Esophagus muscularis mucosa (tissue), 4 donors: ENCODE measurements at places on chromosomes 2 and 18. TPM values are rescaled to one million over a fixed set of nuclear protein-coding genes. Genes with fewer than 3 reads are reported as not detected.

GRCh38 chr2:60980071-60980815 lies 37.3 kb upstream of the PEX13 start:
- H3K4me1 ChIP-seq: no peaks in the 10 kb centered on the region
- no peaks in the 10 kb centered on the region for H3K36me3 ChIP-seq
- no peak for DNase-seq
- no peak overlapping the region for H3K27ac ChIP-seq

- H3K27me3 ChIP-seq: no peaks in the 10 kb centered on the region
- no peaks in the 10 kb centered on the region for H3K4me1 ChIP-seq
- H3K27ac ChIP-seq: no peak overlapping the region
These were observed 67.9 kb downstream of the MYL12B start for GRCh38 chr18:3329872-3330271.

- DNase-seq: peak; percentile 66
- no peak overlapping the region for H3K4me3 ChIP-seq
- H3K4me1 ChIP-seq: no peaks in the 10 kb centered on the region
- H3K36me3 ChIP-seq: no peaks in the 10 kb centered on the region
These were observed 197.8 kb upstream of the SIX2 start for GRCh38 chr2:45207101-45207500.

The CHRNG gene
- not detected for total RNA-seq

The CCDC88A gene
- total RNA-seq: 35.3 TPM

GRCh38 chr2:214989187-214989586 lies 149.2 kb downstream of the ABCA12 start:
- H3K27ac ChIP-seq: no peak overlapping the region
- H3K27me3 ChIP-seq: no peaks in the 10 kb centered on the region
- no peak overlapping the region for H3K4me3 ChIP-seq
- H3K4me1 ChIP-seq: no peaks in the 10 kb centered on the region
- no peak for DNase-seq
- H3K36me3 ChIP-seq: no peaks in the 10 kb centered on the region

GRCh38 chr2:30165050-30165520 lies 18.3 kb downstream of the YPEL5 start:
- no peak overlapping the region for H3K4me3 ChIP-seq
- H3K4me1 ChIP-seq: peaks cover 27% of the 10 kb centered on the region
- DNase-seq: no peak
- no peaks in the 10 kb centered on the region for H3K27me3 ChIP-seq

DNA sequence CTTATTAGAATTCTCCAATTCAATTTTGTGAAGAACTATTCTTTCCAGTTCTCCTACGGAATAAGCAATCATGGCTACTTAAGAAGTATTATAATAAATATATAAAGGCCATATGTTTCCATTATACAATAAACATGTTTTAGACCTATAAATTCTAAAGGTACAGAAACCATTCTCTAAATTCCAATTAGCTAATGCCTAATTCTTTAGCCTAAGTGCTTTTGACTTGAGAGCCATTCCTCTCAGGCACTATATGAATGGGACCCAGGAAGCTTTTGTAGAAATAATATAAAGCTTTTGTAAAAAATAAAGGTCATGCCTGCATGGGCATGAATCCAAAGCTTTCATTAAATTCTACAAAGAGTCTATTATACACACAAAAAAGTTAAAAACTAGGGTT lies 161.0 kb upstream of the UNC80 start:
- H3K27me3 ChIP-seq: no peaks in the 10 kb centered on the region
- no peak overlapping the region for H3K27ac ChIP-seq
- no peak overlapping the region for H3K4me3 ChIP-seq

The FAP gene
- 16.7 TPM for total RNA-seq

The STAT4 gene
- total RNA-seq: 5.4 TPM

The TMEM178A gene
- total RNA-seq: 2.2 TPM

The PRKAG3 gene
- not detected for total RNA-seq

- no peak overlapping the region for H3K27ac ChIP-seq
- no peaks in the 10 kb centered on the region for H3K27me3 ChIP-seq
- no peaks in the 10 kb centered on the region for H3K36me3 ChIP-seq
- no peaks in the 10 kb centered on the region for H3K4me1 ChIP-seq
- H3K4me3 ChIP-seq: no peak overlapping the region
These were observed 40.8 kb upstream of the RPRM start for GRCh38 chr2:153519257-153519875.

GRCh38 chr2:170703776-170704476 lies 11.2 kb upstream of the SP5 start:
- H3K36me3 ChIP-seq: no peaks in the 10 kb centered on the region
- H3K27ac ChIP-seq: no peak overlapping the region
- no peaks in the 10 kb centered on the region for H3K4me1 ChIP-seq
- no peak overlapping the region for H3K4me3 ChIP-seq
- DNase-seq: peak; percentile 45

- H3K4me1 ChIP-seq: no peaks in the 10 kb centered on the region
- DNase-seq: peak; percentile 70
- H3K27ac ChIP-seq: no peak overlapping the region
- no peak overlapping the region for H3K4me3 ChIP-seq
- no peaks in the 10 kb centered on the region for H3K36me3 ChIP-seq
These were observed 692.7 kb downstream of the SOCS6 start for GRCh38 chr18:70981400-70982140.

The ASIC4 gene
- not detected for total RNA-seq

GRCh38 chr2:120963997-120964705 lies 228.5 kb downstream of the GLI2 start:
- H3K27me3 ChIP-seq: no peaks in the 10 kb centered on the region
- H3K4me3 ChIP-seq: no peak overlapping the region
- no peak overlapping the region for H3K27ac ChIP-seq
- DNase-seq: no peak
- H3K36me3 ChIP-seq: peaks cover 32% of the 10 kb centered on the region
- peaks cover 9% of the 10 kb centered on the region for H3K4me1 ChIP-seq
